ENCODE measurements at places on chromosomes 1 and 21.

- DNase-seq = no peak
These were observed 3.6 kb upstream of the ANKRD65 start for GRCh38 chr1:1424707-1425106.

GRCh38 chr1:76799700-76800099 lies 67.6 kb upstream of the ST6GALNAC5 start:
- no peak for DNase-seq

DNA sequence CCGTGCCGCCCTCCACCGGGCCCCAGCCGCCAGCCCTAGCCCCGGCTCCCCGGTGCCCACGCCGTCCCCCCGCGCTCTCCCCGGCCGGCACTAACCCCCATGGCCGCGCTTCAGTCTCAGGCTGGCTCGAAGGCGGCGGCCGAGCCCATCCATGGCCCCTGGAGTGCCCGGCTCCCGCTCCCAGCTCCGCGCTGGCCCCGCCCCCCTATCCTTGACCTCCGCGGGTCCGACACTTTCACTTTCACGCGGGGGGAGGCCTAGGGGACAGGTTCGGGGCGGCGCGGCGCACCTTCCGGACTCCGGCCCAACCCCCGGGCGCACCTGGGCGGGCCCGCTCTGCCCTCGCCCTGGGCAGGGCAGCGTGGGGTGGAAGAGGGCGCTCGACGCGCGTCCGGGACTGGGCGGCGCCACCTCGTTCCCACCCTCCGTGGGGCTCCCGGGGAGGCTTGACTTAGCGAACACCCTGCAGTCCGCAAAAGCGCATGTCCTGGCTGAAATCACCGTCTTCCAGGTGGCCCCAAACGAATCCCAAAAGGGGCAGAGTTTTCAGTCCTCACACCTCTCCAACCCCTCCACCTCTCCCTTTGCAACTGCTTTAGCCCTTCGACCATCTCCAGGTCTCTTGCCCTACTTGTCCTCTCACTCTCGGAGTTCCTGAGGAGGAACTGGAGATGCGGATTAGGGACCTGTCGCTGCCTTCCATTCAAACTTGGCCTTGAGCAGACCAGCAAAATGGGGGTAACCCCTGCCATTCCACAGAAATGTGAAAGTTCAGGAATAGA lies 3.9 kb upstream of the DENND2D start:
- peak; percentile 96 for DNase-seq

DNA sequence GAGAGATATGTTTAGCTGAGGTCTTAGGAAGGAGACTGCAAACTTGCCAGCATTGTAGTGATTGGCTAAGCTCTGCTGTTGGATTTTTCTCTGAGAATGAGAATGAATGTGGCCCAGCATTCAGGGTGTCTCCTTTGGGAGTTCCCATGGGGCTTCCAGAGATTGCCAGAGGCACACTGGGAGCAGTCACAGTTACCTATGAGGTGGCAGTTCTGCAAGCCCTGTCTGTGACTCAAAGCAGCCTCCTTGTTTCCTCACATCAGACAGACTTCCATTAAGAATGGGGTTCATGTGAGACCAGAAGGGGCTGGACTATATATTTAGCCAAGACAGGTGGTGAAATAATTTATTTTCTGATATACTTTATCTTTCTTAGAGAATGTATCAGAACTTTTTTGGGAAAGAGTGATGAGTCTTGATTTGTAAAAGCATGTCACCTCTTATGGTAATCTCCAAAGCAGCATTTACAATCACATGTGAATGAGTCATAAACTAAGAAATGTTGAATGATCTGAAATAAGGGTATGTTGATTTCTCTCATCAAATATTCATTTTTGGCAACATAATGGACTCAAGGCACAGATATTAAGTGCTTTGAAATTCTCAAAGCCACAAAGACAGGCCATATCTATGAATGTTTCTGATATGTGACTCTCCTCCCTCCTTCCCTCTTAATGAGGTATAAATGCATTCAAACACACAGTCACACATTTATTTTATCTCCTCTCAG lies 9.5 kb upstream of the SLC19A2 start:
- no peak for DNase-seq

GRCh38 chr1:119027759-119028158 lies 39.6 kb upstream of the TBX15 start:
- DNase-seq = no peak

DNA sequence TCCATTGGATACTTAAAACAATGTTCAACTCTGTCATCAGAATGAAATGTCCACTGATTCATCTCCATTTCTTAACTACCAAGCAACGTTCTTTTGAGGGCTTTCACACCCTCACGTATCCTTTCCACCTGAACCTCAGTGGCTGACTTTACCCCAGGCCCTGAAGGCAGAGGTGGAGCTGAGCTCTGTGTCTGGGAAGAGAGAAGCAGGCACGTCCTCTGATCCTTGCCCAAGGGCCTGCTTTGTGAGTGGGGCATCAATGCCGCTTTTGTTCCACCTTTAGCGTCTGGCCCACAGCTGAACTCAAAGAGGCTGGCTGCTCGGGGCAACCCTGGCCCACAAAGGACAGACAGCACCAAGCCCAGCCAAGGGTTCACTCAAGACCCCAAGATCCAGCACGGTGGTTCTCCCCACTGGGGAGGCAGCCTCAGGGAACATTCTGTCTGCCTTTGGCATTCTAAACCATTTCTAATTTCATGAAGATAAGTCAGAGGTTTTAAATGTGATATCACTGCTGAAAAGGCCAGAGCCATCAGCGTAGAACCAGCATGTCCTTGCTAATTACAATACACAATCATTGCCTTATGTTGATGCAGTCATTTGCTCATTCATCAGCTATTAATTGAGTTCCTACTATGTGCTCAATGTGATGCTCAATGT lies 126.0 kb upstream of the UBE2U start:
- DNase-seq = no peak

DNA sequence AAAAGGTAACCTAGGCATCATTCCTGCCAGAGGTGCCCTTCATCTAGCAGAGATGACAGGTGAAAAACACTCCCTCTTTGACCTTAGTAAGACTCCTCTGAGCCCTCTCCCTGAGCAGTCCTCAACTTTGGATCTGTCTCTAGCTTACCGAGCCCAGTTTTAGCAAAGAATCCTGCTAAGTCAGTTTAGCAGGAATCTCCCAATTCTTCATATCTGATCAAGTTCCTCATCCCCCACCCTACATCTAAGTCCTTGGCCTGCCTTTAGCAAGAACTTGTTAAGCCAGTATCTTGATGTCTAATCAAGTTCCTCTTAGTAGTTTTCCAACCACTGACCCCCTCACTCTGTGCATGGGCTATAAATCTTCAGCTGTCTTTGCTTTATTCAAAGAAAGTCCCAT lies 235.6 kb downstream of the OMA1 start:
- no peak for DNase-seq

DNA sequence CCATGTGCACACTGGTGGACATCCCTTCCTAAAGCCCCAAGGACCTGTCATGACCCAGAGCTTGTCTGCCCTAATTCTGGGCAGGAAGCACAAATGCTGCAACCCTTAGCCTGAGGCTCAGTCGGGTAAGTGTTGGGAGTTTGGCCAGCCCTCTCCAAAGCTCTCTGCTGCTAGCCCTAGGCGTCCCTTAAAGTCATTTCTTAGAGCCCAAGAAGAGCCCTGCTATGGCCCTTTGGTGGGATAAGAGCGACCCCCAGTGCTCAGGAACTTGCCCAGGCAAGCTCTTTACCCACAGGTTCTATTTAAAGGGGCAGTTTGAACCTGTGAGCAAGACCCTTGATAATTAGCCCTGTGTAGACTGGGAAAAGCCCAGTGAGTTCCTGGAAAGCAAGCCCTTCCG lies 356.8 kb downstream of the RRAGC start:
- DNase-seq = peak; percentile 71

- no peak for DNase-seq
These were observed 1.1 kb upstream of the KPNA6 start for GRCh38 chr1:32106663-32107275.

GRCh38 chr1:15249081-15249480 lies 2.1 kb downstream of the FHAD1 start:
- peak; percentile 75 for DNase-seq

- peak; percentile 79 for DNase-seq
These were observed 166.9 kb downstream of the TOMM20 start for GRCh38 chr1:234961456-234962339.

DNA sequence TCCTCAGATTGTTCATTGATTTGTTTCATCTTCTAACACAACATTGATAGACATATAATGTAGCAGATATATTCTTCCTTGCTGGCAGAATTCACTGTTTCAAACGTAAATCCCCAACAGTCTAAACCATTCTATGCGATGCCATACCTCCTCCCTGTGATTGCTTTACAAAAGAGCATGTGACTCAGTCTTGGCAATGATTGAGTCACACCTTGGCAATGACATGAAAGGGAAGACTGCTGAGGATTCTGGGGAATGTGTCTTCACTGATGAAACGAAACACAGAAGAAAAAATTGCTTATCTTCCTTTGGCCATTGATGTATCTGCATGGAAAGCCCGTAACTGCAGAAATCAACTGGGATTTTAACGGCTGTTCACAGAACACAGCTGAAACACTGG lies 409.6 kb upstream of the ZRANB2 start:
- DNase-seq = no peak

DNA sequence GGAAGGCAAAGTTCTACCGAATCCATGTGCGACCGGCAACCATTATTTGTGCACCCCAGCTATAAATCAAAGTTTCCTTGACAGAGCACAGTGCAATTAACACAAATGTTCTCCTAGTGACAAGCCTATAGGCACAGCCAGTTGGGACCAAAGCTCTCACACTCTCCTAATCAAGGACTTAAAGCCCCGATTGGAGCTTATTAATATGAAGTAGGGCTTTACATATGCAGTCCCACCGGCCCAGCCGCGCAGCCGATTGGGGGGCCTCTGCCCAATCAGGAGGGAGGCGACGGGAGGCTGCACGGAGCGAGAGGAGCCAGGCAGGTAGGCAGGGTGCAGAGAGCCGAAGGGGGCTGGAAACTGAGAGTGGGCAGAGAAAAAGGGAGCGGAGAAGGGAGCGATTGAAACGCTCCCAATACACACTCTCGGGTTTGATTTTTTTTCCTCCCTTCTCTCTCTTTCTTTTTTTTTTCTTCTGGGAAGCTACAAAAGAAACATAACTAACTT lies at the start of gene ESRRG:
Gene ESRRG (minus strand): TSS at position 156 of the 507 bp plus-strand sequence. CDS start 130 bp downstream, at position 26.
- DNase-seq = no peak

- DNase-seq = no peak
These were observed 233.6 kb downstream of the RPS6KC1 start for GRCh38 chr1:213284626-213285025.

DNA sequence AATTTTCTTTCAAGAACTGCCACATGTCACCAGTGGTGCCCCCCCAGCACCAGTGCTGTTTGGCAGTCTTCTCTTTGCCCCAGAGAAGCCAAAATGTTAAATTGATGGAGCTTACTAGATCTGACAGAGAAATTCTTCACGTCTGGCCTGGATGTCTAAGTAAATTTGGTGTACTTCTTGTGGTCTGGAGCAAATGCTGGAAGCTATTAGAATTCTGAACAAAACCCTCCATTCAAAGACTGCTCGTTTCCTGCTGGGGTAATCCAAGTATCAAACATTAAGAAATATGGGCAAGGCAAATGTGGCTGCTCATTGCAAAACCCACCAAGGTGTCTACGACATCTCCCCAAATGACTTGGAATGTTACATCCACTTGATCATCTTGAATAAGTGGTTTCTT lies 92.3 kb downstream of the ROR1 start:
- DNase-seq = no peak

GRCh38 chr1:231512147-231512698 lies 16.2 kb upstream of the TSNAX start:
- peak; percentile 46 for DNase-seq

DNA sequence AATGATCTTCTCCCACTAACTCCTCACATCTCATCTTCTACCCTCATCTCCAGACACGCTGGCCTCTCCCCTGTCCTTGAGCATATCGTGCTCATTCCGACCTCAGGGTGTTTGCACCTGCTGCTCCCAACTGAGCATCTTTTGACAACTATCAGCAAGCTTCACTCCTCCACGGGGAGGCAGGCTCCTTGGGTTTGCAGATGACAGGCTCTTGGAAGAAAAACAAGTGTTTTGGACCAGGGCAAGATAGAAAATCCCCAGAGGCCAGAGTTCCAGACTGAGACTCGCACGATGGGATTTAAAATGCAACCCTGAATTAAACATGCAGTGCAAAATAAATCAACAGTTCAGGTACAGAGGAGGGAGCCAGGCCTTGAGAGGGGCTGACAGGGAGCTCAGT lies 246.7 kb downstream of the PTPRU start:
- no peak for DNase-seq

- peak; percentile 43 for DNase-seq
These were observed 1.4 kb upstream of the RGS2 start for GRCh38 chr1:192807211-192808162.

- DNase-seq = no peak
These were observed 49.5 kb upstream of the LYPLAL1 start for GRCh38 chr1:219124163-219124562.

GRCh38 chr1:86705665-86705985 lies 1.2 kb downstream of the SH3GLB1 start:
- DNase-seq = no peak

DNA sequence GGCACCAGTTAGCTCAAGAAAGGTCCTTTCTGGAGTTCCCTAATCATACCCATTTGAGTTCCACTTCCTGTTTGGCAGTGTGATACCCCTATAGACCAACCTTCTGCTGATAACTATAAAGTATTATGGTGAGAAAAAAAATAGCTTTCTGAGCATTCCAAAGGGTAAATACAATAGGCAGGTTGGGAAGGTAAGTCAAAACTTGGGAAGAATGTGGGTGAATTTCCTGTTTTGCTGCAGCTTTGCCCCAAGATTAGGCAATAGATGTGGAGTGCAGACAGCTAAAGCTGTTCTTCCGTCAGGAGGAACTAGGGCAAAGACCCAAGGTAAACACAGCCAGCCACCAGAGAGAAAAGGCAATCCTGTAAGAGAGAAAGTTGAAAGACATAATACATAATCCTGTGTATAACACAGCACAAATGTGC lies 49.9 kb upstream of the GUCA2A start:
- no peak for DNase-seq

DNA sequence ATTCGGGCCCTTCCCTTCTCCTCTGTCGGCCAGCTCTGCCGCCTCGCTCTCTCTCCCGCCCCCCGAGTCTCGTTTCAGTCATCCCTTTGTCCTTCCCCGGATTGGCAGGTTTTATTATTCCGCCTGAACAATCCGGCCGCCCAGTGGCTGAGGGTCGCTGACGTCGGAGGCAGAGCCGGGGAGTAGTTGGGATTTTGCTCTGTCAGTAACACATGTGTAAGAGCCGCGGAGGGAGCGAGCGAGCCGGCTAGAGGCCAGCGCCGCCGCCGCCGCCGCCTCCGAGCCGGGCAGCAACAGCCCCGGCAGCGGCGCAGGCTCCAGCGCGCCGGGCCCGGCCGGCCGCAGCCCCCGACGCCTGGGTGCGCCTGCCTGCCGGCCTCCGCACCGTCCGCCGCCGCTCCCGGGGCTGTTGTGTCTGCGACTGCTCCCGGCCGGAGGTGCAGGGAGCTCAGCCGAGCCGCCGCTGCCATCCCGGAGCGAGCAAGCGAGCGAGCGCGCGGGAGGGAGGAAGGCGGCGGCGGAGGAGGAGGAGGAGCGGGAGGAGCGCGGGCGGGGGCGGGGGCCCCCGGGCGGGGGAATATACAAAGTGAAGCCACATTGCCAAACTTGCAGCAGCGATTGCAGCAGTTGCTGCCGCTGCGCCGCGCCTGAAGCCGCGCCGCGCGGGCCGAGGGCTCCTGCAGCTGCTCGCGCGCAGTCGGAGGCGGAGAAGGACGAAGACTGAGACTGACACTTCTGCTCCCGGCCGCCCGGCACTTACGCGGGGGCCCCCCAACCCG lies at the start of gene LMO4:
Gene LMO4 (plus strand): TSS at position 609 of the 779 bp plus-strand sequence. CDS start 3,136 bp downstream, outside the sequence.
- peak; percentile 98 for DNase-seq

- DNase-seq = no peak
These were observed 64.8 kb downstream of the GPR137B start for GRCh38 chr1:236207121-236207520.

Measured in GM12865 (cell line).